MM.1S (cell line): ENCODE measurements at places on chromosomes 1 and 21.

DNA sequence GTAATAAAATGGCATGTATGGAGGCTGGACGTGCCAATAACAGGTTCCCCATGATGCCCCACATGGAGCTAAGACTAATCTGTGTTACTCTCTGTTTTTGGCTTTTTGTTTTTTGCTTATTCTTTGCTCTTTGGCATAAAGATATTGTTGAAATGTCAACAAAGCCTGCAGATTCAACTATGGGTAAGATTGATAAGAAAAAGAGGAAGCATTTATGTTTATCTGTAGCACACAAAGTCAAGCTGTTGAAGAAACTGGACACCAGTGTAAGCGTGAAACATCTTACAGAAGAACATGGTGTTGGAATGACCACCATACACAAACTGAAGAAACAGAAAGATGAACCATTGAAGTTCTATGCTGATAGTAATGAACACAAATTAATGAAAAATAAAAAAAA is 402.7 kb downstream of the LTN1 start:
- no peak for DNase-seq

- DNase-seq: peak; percentile 59
Observed at GRCh38 chr1:47997289-47998200, at the start of gene TRABD2B. Gene TRABD2B, minus strand, starts transcription at chr1:47997385.

- DNase-seq: no peak
Observed at GRCh38 chr1:14345946-14346550, 252.4 kb upstream of the KAZN start.

DNA sequence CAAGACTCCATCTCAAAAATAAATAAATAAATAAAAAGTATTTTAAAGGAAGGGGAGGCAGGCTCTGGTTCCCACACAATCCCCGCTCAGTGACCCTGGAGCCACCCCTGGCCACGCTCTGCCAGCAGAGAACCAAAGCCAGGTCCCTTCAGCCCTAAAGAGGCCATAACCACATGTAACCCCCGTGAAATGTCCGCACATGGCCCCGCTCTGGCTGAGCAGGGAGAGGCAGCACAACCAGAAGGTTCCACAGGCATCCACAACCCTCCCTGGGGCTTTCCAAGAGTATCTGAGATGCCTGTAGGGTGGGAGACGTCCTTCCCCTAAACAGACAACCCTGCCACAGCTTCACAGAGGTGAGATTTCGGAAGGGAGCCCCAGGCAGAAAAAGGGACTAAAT is 1.4 kb upstream of the ARF1 start:
- no peak for DNase-seq

GRCh38 chr1:161393151-161393550 is 25.5 kb upstream of the CFAP126 start:
- DNase-seq: no peak

DNA sequence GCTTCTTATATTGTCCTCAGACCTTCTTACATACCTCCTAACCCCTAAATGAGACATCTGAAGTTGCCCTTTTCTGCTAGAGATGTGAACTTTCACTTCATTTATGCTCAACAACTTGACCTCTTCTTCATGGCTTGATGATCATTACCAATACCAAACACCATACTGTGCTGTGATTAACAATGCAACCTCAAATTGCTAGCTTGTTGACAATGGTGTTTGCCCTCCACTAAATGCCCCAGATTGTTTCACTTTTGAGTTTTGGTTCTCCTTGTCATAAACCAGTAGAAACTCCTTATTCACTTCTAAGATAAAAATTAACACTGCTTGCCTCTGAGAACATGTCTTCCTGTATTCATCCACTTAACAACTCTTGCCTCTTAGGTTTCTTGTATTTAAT is 5.6 kb downstream of the JAK1 start:
- peak; percentile 49 for DNase-seq

- no peak for DNase-seq
Observed at GRCh38 chr1:101205457-101205856, 31.4 kb upstream of the S1PR1 start.

DNA sequence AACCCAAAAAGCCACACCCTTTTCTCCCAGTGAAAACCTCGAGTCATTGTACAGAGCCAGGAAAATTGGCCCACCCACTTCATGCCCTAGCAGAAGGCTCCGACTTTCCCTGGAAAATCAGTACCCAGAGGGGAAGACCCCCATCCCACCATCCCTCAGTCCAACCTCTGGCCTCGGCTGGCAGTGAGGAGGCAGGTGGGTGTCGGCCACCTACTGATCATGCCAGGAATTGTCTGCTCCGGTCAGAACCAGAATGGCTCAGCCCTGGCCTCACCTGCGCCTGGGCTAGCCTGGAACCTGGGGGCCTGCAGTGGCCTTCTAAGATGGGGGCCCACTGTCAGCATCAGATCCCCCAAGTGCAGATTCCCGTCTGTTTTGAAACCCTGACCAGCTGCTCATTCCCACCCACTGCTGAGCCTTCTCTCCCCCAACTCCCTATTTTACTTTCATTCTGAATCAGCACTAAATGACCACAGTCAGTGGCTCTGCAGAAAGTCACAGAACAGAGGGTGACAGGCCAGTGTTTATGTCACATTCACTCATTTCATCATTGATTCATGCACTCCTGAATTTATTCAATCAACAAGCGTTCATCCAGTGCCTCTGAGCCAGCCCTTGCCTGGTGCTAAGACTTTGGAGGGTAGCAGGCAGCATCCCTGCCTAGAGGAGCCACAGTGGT is 3.0 kb upstream of the S100A9 start:
- no peak for DNase-seq

DNA sequence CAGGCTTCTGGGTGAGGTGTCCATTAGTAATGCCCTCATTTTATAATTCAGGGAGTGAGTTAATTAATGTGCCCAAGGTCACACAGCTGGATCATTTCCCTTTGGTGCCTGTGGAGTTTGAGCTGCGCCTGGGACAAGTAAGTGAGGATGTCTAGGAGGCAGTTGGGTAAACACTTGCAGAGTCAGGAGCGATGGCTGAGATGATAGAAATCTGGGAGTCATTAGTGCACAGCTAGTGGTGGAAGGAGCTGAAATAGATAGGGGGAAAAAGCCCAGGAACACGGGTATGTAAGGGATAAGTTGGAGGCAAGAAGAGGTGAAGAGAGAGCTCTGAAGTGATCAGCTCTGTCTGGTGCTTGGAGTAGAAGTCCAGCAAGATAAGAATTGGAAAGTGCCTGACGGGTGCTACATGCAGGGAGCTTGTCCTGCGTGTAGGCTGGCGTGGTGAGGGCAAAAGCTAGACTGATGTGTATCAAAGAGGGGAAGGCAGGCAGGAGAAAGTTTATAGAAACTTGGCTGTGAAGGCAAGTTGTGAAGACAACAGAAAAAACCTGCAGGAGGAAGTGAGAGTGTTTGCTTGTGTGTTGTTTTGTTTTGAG is 1.7 kb upstream of the SCAF4 start:
- DNase-seq: no peak

DNA sequence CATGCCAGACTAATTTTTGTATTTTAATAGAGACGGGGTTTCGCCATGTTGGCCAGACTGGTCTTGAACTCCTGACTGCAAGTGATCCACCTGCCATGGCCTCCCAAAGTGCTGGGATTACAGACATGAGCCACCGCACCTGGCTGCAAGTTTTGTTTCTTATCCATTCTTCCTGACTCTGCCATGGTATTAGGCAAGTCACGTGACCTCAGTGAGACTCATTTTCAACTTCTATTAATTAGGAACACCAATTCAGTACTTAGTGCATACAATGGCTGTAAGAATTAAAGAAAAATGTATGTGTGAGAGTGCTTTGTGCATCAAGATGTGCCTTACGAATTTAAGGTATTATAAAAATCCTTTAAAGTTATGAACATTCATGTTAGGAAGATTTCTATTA is 111.2 kb downstream of the CACNA1E start:
- no peak for DNase-seq

DNA sequence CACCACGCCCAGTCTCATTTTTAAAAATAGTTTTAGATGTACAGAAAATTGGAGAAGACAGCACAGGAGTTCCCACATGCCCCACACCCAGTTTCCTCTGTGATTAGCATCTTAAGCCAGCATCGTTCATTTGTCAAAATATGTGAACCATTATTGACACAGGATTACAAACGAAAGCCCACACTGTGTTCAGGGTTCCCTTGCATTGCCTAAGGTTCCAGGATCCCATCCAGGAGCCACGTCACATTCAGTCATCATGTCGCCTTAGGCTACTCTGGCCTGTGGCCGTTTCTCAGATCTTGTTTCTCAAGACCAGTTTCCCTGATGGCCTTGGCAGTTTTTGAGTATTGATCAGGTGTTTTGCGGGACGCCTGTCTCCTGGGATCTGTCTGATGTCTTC is 34.7 kb upstream of the TNFRSF1B start:
- no peak for DNase-seq

DNA sequence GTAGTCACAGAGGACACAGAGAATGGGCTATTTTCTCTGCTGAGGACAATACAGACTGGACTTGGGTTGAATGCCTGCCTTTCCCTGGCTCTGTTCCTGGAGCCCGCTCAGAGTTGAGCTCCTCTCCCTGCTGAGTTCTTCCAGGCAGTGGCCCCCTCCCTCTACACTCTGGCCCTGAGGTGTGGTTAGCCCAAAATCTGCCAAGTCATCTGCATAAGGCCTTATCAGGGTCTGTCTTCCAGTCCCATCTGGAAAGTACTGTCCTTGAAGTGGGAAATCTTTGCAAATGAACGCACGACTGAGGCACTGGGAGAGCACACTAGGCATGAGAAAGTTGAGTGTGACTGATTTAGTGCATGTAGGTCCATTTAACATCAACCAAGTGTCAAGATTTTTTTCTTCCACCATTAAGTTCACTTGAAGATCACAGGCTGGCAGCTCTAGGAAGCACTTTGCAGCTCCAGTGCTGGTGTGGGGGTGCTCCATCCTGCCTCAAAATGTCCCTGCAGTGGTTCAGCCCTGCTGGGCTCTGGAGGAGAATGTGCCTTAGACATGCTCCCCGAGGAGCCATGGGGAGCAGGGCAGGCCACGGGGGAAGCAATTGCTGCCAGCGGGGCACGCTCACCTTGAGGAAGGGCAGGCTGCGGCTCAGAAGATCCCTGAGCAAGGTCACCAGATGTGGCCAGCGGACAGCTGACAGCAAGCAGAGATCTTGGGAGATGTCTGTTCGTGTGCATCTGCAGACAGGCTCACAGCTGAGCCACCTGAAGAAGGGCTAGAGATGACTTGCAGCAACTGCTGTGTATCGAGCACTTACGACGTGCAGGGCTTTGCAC is 41.5 kb downstream of the IER5 start:
- DNase-seq: no peak

- DNase-seq: no peak
Observed at GRCh38 chr1:56821462-56821797, 2.2 kb upstream of the FYB2 start.

GRCh38 chr1:112368198-112368597 is 27.8 kb upstream of the CTTNBP2NL start:
- DNase-seq: no peak

DNA sequence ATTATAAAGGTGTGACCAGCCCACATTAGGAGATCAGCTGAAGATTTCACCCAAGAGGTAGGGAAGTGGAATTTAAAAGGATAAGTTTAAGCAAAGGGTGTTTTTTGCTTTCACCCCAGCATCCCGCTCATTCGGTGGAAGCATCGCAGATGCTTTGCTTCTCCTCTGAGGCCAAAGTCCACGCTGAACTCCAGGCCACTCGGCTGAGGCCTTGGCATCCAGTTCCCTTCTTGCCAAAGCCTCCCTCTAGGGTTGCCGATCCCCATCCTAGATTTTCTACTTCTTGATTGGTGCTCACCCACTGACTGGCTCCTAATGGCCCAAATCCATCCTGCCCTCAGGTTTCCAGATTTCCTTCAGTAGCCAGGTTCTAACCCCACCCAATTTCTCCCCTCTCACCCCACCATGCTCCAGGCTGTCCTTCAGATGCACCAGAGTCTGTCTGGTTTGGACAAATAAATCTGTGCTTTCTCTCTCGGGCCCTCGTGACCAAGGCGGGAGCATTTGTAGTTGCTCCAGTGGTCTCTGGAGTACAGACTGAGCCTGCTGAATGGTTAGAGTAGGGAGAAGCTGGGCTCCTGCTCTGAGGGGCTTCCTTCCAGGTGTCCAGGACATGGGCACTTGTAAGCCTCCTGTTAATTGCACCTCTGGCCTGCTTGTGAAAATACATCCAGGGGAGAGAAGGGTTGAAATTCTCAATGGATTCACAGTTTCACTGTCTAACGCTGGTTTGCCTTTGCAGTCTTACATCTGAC is 193.2 kb downstream of the C1orf94 start:
- no peak for DNase-seq

- no peak for DNase-seq
Observed at GRCh38 chr1:47608296-47608875, 170.5 kb downstream of the FOXD2 start.

DNA sequence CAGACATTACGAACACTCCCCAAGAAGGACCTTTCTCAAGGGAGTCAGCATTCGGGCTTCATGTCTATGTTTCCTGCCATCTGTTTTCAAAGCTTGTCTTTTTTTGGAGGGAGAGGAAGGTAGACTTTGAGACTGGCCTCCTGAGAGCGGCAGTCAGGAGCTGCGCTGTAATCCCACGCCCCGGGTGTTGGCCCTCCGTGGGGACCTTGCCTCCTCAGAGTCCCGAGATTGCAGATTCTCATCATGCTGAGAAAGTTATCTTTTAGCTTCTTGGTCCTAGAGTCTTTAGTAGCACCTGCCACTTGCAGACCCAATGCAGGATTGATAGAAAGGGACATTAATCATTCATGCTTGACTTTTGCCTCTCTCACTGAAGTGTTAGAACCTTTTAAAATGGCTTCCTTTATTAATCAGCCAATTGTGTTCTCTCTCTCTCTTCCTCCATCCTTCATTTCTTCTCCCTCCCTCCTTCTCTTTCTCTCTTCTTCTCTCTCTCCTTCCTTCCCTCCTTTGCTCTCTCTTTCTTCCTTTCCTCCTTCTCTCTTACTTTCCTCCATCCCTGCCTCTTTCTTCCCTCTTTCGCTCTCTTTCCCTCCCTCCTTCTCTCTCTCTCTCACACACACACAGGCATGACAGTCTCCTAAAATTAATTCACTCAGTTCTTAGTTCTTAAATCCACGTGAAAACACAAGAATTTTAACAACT is 25.2 kb upstream of the GNPAT start:
- no peak for DNase-seq

- no peak for DNase-seq
Observed at GRCh38 chr21:41993744-41994143, 16.4 kb downstream of the ZBTB21 start.

- DNase-seq: no peak
Observed at GRCh38 chr1:101566883-101567538, 330.2 kb downstream of the S1PR1 start.
